ENCODE measurements at places on chromosomes 1 and 21.
A peak's percentile ranks its signal among the peaks of the same experiment; 100 is the strongest.

DNA sequence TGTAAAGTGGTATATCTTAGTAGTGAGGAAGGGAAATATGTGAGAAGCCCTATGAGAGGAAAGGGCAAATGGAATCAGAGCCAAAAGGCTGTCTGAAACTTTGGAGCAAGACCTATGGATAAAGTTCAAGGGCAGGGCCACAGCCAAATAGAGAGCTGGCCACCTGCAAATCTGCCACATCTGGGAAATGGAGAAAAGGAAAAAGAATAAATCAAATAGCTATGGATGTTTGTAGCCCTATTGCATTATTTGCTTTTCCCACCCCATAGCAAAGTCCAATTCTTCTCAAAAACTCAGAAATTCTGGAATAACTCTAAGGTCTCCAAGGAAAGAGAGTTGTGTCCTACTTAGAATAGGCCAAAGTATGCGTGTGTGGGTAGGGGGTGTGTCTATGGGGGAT, 4.0 kb upstream of the HLX start:
- no peak for DNase-seq

GRCh38 chr1:8363767-8364301, 45.9 kb downstream of the SLC45A1 start:
- DNase-seq = no peak

DNA sequence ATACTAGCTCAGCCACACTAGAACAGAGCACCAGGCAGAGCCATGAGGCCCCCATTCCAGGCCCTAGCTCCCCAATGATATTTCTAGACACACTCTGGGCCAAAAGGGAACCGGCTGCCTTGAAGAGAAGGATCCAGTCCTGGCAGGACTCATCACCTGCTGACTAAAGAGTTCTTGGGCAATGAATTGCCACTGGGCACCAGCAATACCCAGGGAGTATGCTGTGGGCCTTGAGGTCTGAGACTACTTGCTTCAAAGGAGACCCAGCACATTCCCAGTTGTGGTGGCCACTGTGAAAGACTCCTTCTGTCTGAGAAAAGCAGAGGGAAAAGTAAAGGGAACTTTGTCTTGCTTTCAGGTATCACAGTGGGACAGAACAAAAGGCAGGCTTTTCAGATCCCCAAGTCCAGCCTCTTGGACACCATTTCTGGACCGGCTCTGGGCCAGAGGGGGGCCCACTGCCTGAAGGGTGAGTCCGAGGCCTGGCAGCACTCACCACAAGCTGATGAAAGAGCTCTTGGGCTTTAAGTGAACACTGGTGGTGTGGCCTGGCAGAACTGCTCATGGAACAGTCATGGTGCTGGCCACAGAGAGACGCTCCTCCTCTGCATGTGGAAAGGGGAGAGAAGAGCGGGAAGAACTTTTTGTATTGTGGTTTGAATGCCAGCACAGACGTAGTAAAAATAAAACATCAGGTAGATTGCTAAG, 72.5 kb downstream of the CDC42BPA start:
- DNase-seq = no peak

- DNase-seq = peak; percentile 77
Observed at GRCh38 chr1:36387141-36387949, 1.6 kb upstream of the STK40 start.

- DNase-seq = peak; percentile 97
Observed at GRCh38 chr1:246592695-246593094, 26.4 kb downstream of the CNST start.

- DNase-seq = peak; percentile 30
Observed at GRCh38 chr1:6267686-6268322, 6.9 kb upstream of the GPR153 start.

- no peak for DNase-seq
Observed at GRCh38 chr21:44423941-44424607, 31.2 kb upstream of the LRRC3 start.

DNA sequence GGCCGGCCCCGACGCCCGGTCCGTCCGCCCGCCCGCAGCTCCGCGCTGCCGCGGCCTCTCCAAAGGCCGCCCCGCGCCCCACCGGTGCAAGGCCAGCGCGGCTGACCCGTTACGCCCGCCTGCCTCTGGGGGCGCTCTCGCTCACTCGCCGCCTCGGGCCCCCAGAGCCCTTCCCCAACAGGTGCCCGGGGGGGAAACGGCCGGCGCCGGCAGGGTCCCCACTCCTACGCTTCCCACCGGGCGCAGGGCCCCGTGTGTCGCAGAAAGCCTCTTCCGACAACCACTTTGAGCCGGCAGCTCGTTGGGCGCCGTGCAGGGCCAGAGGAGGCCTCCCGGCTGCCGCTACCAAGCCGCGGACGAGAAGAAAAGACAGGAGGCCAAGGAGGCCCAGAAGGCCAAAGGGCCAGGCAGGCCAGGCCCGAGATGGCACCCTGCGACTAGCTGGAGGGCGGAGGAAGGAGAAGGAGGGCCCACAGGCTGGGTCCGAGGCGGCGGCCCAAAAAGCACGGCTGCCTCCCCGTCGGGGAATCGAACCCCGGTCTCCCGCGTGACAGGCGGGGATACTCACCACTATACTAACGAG, 64.9 kb upstream of the FCGR2A start:
- DNase-seq = peak; percentile 80

DNA sequence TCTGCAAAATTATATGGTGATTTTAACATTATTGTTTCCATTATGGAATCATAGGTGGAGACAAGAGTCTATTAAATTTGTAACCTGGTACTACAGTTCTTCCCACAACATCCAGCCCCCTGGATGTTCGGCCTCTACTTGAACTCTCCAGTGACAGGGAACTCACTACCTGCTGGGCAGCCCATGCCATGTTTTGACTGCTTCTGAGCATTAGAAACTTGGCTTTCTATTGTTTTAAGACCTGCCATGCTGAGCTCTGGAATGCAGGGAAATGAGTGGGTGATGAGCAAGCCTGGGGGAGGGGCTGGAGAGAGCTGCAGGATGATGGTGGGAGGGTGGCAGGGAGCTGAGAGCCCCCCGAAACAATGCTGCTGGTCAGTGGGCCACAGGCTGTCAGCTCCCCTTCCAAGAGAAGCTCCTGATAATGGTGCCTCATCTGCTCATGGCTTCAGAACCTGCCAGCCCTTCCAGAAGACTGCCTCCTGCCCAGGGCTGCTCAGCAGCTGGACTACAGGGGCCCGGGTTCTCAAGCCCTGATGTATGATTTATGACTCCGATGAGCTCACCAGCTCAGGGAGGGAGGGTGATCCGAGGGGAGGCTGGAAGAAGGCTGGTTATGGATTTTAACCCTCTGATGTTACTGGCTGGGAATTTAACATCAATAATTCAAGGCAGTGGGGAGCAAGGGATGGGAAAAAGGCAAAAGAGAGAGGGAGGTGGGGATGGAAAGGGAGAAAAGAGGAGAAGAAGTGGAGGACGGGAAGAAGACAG, 205.0 kb downstream of the HIVEP3 start:
- DNase-seq = peak; percentile 91

- DNase-seq = no peak
Observed at GRCh38 chr1:8863794-8864233, 14.7 kb downstream of the ENO1 start.

GRCh38 chr1:156524481-156524869, 23.9 kb upstream of the MEF2D start:
- no peak for DNase-seq

GRCh38 chr1:108190686-108191416, 9.3 kb downstream of the SLC25A24 start:
- DNase-seq = no peak

GRCh38 chr1:2644171-2644570, 11.4 kb upstream of the MMEL1 start:
- no peak for DNase-seq

DNA sequence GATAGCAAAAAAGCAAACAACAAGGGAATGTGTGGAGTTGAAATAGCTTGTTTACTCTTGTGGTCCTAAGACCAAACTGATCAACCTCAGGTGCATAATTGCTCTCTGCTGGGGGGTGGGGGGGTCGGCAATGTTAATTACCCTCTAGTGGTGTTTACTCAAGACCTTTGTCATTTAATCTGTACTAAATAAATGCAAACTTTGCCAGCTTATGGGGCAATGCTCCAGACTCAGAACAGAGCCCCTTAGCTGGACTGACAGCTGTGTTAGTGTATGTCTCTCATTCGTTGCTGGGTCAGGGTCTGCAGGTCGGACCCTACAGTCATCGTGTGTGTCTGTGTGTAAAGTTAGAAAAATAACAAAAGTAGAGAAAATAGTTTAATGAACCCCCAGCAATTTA, 7.2 kb upstream of the SLC44A3 start:
- DNase-seq = no peak

DNA sequence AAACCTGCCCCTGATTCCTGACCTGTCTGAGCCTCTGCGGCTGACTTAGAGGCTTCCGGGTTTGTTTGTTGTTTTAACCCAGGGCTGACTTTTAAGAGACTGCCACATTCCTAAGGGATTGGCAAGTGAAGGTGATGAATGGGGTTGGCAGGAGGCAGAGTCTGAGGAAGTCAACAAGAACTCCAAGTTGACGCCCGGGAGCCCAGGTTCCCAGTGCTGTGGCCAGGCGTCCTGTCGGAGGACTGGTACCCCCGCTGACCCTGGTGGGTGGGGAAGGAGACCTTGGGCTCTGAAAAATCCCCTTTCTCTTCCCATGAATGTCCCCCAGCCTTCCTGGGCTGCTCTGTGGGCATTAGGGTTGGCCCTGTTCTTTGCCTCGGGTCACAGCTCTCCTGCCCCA, 19.7 kb upstream of the EPS8L3 start:
- DNase-seq = peak; percentile 89

DNA sequence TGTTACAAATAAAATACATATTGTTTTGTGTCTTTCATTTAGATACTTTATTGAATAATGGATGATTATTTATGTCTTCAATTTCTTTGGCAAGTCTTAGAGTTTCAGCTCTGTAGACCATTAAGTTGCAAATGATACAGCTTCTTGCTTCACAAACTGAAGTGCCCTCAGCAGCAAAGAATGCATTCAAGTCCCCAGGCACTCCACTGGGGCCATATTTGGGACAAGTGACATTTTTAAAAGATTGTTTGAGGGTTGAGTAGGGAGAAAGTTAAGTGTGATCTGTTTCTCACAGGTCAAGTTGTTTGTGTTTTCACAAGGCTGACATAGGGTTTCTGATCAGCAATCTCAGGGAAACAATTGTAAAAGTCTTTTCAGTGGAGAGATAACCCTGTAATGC, 400.7 kb downstream of the PLA2G4A start:
- no peak for DNase-seq

- DNase-seq = peak; percentile 89
Observed at GRCh38 chr1:228860911-228861831, 125.9 kb downstream of the RHOU start.

- DNase-seq = no peak
Observed at GRCh38 chr1:244062156-244062725, 11.2 kb downstream of the ZBTB18 start.

- DNase-seq = no peak
Observed at GRCh38 chr1:94425821-94426484, 7.8 kb downstream of the ABCD3 start.

GRCh38 chr21:31656199-31657095, 3.0 kb upstream of the SOD1 start:
- peak; percentile 21 for DNase-seq

DNA sequence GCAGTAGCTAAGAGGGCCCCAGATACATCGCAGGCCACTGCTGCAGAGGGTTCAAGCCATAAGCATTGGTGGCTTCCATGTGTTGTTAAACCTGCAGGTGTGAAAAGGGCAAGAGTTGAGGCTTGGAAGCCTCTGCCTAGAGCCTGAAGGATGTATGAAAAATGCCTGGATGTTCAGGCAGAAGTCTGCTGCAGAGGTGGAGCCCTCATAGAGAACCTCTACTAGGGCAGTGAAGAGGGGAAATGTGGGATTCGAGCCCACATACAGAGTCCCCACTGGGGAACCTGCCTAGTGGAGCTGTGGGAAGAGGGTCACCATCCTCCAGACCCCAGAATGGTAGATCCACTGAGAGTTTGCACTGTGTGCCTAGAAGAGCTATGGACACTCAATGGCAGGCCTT, 30.6 kb upstream of the ADGRL4 start:
- no peak for DNase-seq

DNA sequence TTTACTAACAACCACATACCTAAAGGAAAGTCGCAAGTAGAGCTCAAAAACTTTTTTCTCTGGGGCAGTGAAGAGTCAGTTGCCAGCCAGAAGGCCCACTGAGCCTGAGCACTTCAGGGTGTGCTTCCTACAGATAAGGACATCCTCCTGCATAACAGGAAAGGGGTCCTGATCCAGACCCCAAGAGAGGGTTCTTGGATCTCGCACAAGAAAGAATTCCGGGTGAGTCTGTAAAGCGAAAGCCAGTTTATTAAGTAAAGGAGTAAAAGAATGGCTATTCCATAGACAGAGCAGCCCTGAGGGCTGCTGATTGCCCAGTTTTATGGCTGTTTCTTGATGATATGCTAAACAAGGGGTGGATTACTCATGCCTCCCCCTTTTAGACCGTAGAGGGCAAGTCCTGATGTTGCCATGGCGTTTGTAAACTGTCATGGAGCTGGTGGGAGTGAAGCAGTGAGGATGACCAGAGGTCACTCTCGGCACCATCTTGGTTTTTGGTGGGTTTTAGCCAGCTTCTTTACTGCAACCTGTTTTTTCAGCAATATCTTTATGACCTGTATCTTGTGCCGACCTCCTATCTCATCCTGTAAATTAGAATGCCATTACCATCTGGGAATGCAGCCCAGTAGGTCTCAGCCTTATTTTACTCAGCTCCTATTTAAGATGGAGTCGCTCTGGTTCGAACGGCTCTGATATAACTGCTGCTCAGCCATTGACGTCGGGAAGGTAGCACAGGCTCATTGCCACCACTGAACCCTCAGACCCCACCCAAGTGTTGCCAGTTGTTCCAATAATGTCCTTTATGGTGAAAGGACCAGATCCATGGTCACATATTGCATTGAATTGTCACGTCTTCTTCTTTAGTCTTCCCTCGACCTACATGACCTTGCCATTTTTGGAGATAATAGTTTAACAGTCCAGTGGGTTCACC, 96.6 kb upstream of the ERRFI1 start:
- DNase-seq = peak; percentile 54

DNA sequence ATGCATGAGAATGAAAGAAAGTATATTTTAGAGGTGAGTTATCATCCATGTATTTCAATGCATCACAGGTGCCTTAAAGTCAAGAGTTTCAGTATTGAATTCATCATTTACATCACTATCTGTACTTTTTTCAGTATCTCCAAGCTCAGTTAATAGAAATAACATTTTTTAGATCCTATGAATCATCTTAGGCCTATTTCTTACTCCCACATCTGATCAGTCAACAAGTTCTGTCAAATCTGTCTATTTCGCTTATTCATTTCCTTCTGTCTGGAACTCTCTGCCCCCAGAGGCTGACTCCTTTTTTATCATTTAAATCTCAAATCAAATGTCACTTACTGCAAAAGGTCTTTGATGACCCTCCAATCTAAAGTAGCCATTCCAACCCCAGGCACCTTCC, 295.2 kb downstream of the LRRC7 start:
- DNase-seq = no peak

GRCh38 chr1:231170875-231171274, 9.0 kb downstream of the TRIM67 start:
- no peak for DNase-seq

- DNase-seq = no peak
Observed at GRCh38 chr1:246215510-246215903, 291.6 kb downstream of the SMYD3 start.

Data from EL (cell line).